ENCODE measurements at places on chromosomes 11 and 22.

DNA sequence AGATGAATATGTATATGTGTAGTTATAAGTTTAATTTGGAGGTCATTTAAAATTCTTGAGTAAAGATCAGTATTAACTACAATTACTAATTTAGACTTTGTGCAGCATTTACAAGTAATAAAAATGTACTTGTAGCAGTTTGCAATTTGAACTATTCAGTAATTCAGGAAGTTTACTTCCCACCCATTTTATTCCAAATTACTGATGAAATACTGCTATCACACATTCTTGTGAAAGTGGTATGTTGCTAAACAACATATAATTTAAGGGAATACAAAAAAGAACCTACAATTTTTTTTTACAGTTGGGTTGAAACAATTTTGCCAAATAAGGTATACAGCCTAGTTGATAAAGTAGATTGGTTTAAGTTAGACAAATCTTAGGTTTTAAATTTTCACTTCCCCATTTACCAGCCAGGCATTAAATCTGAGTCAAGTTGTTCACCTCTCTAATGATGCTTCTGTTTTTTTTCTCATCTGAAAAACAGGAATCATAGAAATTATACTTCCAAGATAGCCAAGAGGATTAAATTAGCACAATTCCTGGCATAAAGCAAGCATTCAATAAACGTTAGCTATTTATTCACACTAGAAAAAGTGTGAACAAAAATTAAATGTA lies 45.3 kb downstream of the ZBTB44 start:
- H3K27me3 ChIP-seq = no peaks in the 10 kb centered on the region
- peaks cover 6% of the 10 kb centered on the region for H3K36me3 ChIP-seq
- peaks cover 5% of the 10 kb centered on the region for H3K4me1 ChIP-seq
- no peak overlapping the region for H3K4me3 ChIP-seq
- H3K27ac ChIP-seq = no peak overlapping the region

DNA sequence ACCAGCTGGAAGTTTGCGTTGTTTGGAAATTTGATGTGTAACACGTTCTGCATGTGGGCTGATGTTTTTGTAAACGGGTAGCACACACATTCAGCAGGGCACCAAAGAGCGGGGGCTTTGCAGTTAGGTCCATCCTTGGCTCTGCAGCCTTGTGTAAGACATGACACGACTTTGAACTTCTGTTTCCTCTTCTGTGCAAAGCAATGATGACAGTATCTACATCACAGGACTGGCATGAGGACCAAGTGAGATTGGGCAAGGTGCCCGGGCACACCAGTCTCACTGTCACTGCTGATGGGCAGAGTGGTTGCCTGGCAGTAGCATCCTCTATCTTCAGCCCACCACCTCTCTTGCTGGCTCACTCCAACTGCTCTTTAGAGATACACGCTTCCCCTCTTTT lies 3.3 kb downstream of the TCN2 start:
- H3K27ac ChIP-seq = no peak overlapping the region
- no peak overlapping the region for H3K4me3 ChIP-seq
- DNase-seq = no peak
- H3K4me1 ChIP-seq = peaks cover 15% of the 10 kb centered on the region
- H3K27me3 ChIP-seq = peaks cover 12% of the 10 kb centered on the region
- peaks cover 3% of the 10 kb centered on the region for H3K36me3 ChIP-seq

DNA sequence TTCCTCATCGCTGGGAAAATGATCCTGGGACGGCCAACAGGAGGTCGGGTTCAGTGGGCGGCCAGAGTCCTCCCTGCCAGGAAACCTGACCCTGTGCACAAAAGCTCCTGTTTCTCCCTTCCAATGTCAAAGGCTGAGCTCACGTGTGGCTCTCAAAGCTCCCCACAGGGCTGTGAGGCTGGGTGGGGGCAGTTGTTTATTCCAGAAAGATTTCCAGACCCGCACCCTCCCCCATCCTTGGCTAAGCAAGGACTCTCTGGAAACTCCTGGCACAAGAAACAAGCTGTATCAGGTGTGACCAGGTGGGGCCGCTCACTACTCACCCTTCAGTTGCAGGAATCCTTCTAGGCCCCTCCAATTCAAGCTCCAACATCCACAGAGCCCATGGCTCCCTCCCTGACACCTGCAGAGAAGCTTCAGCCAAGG lies 131.9 kb downstream of the SHANK2 start:
- DNase-seq = no peak
- H3K36me3 ChIP-seq = no peaks in the 10 kb centered on the region
- no peak overlapping the region for H3K27ac ChIP-seq
- H3K4me3 ChIP-seq = no peak overlapping the region
- no peaks in the 10 kb centered on the region for H3K4me1 ChIP-seq
- peaks cover 33% of the 10 kb centered on the region for H3K27me3 ChIP-seq

GRCh38 chr11:14262271-14262846 lies 96.6 kb downstream of the RRAS2 start:
- H3K27ac ChIP-seq = no peak overlapping the region
- peaks cover 2% of the 10 kb centered on the region for H3K4me1 ChIP-seq
- peaks cover 4% of the 10 kb centered on the region for H3K36me3 ChIP-seq
- H3K4me3 ChIP-seq = no peak overlapping the region
- no peak for DNase-seq

DNA sequence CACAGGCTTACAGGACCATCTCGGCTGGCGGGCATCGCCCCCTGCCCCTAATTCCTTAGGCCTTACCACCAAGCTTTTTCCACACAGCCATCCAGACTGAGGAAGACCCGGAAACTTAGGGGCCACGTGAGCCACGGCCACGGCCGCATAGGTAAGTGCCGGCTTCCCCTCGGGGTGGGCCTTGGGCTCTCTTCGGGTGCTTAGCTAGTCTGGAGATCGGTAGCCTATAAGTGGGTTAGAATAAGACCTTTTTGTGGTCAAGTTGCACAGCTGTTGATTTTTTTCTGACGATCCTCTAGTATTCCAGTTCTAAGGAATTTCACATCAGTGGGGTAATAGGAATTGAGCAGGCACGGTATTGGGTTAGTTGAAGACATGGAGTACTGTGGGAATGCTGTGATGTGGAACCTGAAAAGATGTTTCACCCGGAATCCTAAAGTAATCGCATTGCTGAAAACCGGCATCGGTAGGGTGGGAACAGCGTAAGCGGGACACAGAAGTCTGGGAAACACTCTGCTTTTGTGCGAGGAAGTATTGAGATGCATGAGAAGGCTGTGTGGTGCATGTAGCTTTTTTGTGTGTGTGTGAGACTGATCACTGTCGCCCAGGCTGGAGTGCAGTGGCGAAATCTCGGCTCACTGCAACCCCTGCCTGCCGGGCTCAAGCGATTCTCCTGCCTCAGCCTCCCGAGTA lies 669 bp downstream of the RPL27A start:
- H3K27me3 ChIP-seq = no peaks in the 10 kb centered on the region
- peaks cover 35% of the 10 kb centered on the region for H3K4me1 ChIP-seq
- peaks cover 11% of the 10 kb centered on the region for H3K36me3 ChIP-seq
- peak overlapping the region; percentile 94 for H3K4me3 ChIP-seq

DNA sequence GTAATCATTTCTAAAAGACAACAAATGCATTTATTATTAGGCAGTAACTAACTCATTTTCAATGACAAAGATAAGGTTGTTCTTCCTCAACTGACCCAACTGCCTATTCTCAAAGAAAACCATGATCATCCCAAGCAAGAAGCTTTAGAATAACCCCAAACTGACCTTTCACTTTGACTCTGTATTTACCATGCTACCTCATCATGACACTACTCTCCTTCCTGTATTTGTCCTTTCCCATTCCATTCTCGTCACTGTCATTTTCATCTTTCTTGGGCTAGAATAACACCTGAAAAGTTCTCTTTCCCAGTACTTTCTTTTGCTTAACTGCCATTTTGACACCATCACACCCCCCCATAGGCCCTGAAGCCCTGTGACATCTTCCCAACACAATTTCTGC lies 48.3 kb downstream of the TCF20 start:
- DNase-seq = no peak
- peaks cover 57% of the 10 kb centered on the region for H3K4me1 ChIP-seq
- no peak overlapping the region for H3K4me3 ChIP-seq

DNA sequence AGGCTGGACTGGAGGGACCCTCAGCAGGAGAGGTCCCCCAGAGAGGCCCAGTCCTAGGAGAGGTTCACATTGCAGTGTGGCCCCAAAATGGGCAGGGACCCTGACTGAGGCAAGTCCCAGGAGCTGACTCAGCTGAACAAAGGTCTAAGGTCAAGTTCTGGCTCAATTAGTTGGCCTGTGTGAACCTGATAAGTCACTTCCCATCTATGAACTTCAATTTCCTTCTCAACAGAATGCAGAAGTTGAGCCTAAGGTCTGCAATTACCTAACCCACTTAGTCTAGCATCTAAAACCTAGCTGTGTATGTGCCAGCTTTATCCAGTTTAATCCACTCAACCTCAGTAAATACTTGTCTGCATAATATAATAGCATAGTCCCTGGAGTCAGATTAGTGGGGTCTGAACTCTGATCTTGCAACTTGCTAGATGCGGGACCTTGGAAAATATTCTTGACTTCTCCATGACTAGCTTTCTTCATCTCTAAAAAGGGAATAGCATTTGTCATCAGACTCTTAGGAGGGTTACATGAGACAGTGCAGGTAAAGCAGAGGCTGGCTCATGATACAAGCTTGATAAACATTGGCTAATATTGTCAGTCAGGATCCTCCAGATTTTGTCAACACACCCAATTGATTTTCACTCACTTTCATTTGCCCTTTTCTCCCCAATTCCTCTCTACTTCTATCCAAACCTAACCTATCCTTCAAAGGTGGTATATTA lies 465.5 kb downstream of the INSC start:
- no peaks in the 10 kb centered on the region for H3K4me1 ChIP-seq
- H3K4me3 ChIP-seq = no peak overlapping the region
- H3K27me3 ChIP-seq = peaks cover 5% of the 10 kb centered on the region
- no peak for DNase-seq
- H3K36me3 ChIP-seq = no peaks in the 10 kb centered on the region

- H3K27ac ChIP-seq = peak overlapping the region; percentile 97
- DNase-seq = no peak
- no peaks in the 10 kb centered on the region for H3K27me3 ChIP-seq
- peak overlapping the region; percentile 99 for H3K4me3 ChIP-seq
- H3K36me3 ChIP-seq = peaks cover 3% of the 10 kb centered on the region
Measured at GRCh38 chr22:24426436-24426835, 963 bp upstream of the ADORA2A start.

DNA sequence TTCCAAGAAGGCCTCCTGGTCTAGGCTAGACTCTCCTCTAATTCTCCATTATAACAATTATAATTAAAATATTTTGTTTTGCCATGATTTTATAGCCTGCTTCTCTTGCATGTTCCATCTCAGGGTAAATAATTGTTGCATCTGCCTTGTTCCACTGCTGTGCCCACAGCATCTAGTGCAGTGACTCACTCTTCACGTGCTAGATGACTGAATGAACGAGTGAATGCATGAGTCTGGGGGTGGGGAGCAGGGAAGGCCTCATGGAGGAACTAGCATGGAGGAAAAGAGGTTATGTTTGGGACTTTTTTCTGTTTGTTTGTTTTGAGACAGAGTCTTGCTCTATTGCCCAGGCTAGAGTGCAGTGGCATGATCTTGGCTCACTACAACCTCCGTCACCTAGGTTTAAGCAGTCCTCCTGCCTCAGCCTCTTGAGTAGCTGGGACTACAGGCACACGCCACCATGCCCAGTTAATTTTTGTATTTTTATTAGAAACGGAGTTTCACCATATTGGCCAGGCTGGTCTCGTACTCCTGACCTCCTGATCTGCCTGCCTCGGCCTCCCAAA lies 5.2 kb upstream of the OAF start:
- H3K27ac ChIP-seq = no peak overlapping the region
- peaks cover 5% of the 10 kb centered on the region for H3K36me3 ChIP-seq
- H3K4me1 ChIP-seq = peaks cover 12% of the 10 kb centered on the region

DNA sequence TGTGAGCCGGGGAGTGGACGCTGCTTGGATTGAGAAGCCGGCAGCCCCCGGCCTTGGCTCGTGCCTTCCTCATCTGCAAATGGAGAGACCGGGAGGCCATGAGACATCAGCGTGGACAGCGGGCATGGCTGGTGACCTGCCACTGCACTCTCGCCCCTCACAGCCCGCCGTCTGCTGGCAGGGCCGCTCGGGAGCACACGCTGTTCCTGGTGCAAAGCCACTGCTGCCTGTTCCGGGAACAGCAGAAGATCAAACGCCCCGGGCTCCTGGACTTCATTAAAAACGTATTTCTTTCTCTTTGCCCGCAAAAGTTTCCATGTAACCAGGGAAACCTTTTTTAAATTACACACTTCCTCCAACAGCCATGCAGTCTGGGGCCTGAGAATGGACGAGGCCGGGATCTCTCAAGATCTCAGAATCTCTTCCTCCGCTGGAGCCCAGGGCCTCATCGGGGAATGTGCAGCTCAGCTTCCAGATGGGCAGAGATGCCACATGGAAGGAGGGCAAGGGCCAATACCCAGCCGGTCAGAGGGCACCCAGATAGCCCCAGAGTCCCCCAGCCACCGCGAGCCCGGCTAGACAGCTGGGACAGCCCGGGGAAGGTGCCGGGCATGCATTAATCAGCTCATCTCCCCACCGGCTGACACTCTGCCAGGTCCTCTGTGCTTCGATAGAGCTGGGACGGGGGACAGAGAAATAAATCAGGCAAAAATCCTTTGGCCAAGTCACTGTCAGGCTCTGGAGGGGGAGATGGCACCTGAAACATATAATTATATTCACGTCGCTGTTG lies 62.8 kb upstream of the PRR5 start:
- DNase-seq = no peak
- no peaks in the 10 kb centered on the region for H3K4me1 ChIP-seq
- no peak overlapping the region for H3K4me3 ChIP-seq
- no peak overlapping the region for H3K27ac ChIP-seq
- no peaks in the 10 kb centered on the region for H3K36me3 ChIP-seq

GRCh38 chr11:109960831-109961230 lies 132.4 kb upstream of the ZC3H12C start:
- no peaks in the 10 kb centered on the region for H3K4me1 ChIP-seq
- H3K27ac ChIP-seq = no peak overlapping the region
- peaks cover 10% of the 10 kb centered on the region for H3K27me3 ChIP-seq
- no peak overlapping the region for H3K4me3 ChIP-seq
- DNase-seq = no peak

DNA sequence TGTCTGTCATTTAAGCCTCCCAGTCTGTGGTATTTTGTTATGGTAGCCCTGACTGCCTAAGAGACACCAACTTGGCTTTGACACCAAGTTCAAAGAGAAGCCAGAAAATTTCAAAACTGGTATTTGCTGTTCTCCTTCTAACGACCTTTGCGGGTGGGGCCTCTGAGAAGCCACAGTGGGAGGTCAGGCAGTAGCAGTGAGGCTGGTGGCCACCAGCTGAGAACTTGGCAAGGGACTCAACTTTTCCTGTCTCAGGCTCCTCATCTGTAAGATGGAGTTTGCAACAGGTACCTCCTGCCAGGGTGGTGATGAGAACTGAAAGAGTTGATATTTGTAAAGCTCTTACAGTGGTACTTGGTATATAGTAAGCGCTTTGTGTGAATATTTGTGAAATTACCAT lies 183.4 kb downstream of the BCR start:
- no peak overlapping the region for H3K4me3 ChIP-seq
- no peak for DNase-seq
- peaks cover 9% of the 10 kb centered on the region for H3K36me3 ChIP-seq
- H3K27me3 ChIP-seq = peaks cover 47% of the 10 kb centered on the region
- peaks cover 2% of the 10 kb centered on the region for H3K4me1 ChIP-seq

GRCh38 chr11:108025387-108026080 lies 16.8 kb downstream of the CUL5 start:
- H3K27ac ChIP-seq = peak overlapping the region; percentile 81
- peaks cover 4% of the 10 kb centered on the region for H3K36me3 ChIP-seq
- peak overlapping the region; percentile 49 for H3K4me3 ChIP-seq
- DNase-seq = no peak

- no peaks in the 10 kb centered on the region for H3K4me1 ChIP-seq
- DNase-seq = no peak
- no peaks in the 10 kb centered on the region for H3K27me3 ChIP-seq
- H3K27ac ChIP-seq = no peak overlapping the region
- no peaks in the 10 kb centered on the region for H3K36me3 ChIP-seq
Measured at GRCh38 chr11:131561501-131561900, 191.1 kb downstream of the NTM start.
